Suprapubic skin (tissue), 4 donors: ENCODE measurements at places on chromosomes 12 and 14.

DNA sequence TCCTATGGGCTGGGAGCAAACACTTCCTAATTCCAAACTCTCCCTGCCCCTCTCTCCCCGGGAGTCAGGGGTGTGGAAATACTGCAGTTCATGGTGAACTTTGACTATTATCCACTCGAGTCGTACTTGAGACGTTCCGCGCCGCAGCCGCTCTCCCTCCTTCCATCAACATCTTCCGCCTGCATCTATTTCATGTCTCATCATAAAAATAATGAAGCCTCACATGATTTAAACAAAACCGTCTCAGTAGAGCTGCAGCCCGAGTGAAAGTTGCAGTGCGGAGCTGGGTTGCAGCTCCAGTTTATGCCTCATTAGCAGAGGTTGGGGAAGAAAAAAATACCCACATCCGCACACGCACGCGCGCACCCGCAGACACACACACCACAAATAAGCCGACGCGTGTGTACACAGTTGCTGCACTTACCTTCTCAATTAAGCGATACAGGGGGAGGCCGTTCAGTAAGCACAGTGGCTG, 283 bp downstream of the LMO3 start:
- H3K27ac ChIP-seq: peak overlapping the region; percentile 46
- DNase-seq: no peak
- H3K27me3 ChIP-seq: peaks cover 21% of the 10 kb centered on the region
- H3K36me3 ChIP-seq: no peaks in the 10 kb centered on the region
- peak overlapping the region; percentile 51 for H3K4me3 ChIP-seq

GRCh38 chr12:124298685-124299410, 4.0 kb downstream of the RFLNA start:
- no peak overlapping the region for H3K4me3 ChIP-seq
- DNase-seq: no peak
- H3K36me3 ChIP-seq: no peaks in the 10 kb centered on the region
- peaks cover 29% of the 10 kb centered on the region for H3K27me3 ChIP-seq
- H3K4me1 ChIP-seq: peaks cover 22% of the 10 kb centered on the region

DNA sequence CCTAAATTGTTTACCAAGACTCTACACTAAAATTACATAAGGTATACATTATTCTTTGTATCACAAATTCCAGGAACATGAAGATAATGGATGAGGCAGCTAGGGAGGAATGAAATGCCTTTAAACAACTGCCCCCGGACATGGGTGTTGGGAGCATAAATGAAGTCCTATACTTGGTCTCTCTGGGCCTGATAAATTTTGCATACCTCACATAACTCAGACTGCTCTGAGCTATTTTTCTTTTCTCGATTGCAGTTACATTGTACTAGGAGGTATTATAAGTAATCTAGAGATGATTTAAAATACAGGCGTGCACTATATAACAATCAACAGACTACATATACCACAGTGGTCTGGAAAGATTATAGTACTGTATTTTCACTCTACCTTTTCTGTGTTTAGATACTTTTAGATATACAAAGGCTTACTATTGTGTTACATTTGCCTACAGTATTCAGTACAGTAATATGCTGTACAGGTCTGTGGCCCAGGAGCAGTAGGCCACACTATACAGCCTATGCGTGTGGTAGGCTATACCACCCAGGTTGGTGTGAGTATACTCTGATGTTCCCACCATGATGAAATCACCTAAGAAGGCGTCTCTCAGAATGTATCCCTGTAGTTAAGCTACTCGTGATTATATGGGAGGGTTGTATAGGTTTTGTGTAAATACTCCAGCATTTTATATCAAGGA, 14.3 kb downstream of the FNTB start:
- no peaks in the 10 kb centered on the region for H3K27me3 ChIP-seq
- peaks cover 35% of the 10 kb centered on the region for H3K4me1 ChIP-seq
- H3K36me3 ChIP-seq: no peaks in the 10 kb centered on the region
- no peak overlapping the region for H3K27ac ChIP-seq
- DNase-seq: no peak
- H3K4me3 ChIP-seq: no peak overlapping the region

- H3K36me3 ChIP-seq: no peaks in the 10 kb centered on the region
- H3K27me3 ChIP-seq: no peaks in the 10 kb centered on the region
- no peaks in the 10 kb centered on the region for H3K4me1 ChIP-seq
These were observed 204.0 kb upstream of the AVPR1A start for GRCh38 chr12:63354969-63355368.

- no peaks in the 10 kb centered on the region for H3K36me3 ChIP-seq
- no peak overlapping the region for H3K4me3 ChIP-seq
- DNase-seq: no peak
- H3K27ac ChIP-seq: no peak overlapping the region
These were observed 275.6 kb upstream of the NAV3 start for GRCh38 chr12:77555074-77555473.

GRCh38 chr14:99081156-99081765, 190.7 kb downstream of the BCL11B start:
- no peaks in the 10 kb centered on the region for H3K4me1 ChIP-seq
- H3K36me3 ChIP-seq: no peaks in the 10 kb centered on the region
- no peak overlapping the region for H3K27ac ChIP-seq
- peak; percentile 64 for DNase-seq
- H3K27me3 ChIP-seq: no peaks in the 10 kb centered on the region

DNA sequence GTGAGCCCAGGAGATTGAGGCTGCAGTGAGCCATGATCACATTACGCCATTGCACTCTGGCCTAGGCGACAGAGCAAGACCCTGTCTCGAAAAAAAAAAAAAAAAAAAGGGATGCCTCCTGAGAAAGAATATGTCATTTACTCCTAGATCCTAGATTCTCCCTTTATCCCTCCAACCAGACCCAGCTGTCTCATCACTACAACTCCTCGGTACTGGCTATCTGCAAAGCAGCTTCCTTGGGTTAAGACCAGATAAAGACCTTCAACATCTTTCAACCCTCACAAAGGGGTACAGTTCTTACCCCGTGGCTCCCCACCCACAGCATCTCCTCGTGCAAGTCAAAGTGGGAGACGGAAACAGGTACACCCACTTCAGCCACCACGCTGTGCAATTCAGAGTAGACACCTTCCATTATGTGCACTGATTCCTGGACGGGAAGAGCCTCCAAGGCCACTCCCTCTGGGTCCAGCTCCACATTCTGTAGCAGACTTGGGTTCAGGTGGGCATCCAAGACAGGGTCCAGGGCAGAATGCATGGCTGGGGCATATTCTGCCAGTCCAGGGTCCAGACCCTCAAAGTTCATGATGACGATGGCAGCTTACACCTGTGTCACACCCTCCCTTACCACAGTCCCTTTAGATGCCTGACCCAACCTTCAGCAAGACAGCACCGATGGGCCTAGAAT, 1.1 kb downstream of the PAN2 start:
- H3K36me3 ChIP-seq: peaks cover 10% of the 10 kb centered on the region
- no peak for DNase-seq
- peak overlapping the region; percentile 95 for H3K27ac ChIP-seq
- H3K4me3 ChIP-seq: peak overlapping the region; percentile 67
- H3K4me1 ChIP-seq: peaks cover 18% of the 10 kb centered on the region

DNA sequence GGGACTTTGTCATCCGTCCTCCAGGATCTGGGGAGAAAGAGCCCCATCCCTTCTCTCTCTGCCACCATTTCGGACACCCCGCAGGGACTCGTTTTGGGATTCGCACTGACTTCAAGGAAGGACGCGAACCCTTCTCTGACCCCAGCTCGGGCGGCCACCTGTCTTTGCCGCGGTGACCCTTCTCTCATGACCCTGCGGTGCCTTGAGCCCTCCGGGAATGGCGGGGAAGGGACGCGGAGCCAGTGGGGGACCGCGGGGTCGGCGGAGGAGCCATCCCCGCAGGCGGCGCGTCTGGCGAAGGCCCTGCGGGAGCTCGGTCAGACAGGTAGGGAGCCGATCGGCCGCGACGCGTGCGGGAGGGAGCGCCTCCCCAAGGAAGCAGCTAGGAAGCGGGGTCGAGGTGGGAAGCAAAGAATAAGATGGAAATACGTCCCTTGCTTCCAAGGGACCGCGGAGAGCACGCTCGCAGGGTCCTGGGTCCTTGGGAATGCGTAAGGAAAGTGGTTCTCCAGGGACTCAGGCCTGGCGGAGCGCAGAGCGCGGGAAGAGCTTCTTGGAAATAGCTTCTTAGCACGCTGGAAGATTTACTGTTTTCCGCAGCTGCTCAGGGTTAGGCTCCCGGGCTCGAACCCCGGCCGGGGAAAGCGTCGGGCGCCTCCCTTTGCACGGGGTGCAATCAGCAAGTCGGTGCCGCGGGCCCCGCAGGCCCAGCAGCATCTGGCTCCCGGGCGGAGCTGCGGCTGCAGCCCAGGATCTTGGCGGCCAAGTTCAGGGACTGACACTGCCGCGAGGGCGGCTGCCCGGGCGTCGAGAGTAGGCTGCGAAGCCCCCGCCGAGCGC, 457 bp downstream of the SOCS2 start:
- H3K27me3 ChIP-seq: peaks cover 19% of the 10 kb centered on the region
- peak overlapping the region; percentile 85 for H3K27ac ChIP-seq
- DNase-seq: peak; percentile 81
- H3K36me3 ChIP-seq: no peaks in the 10 kb centered on the region

DNA sequence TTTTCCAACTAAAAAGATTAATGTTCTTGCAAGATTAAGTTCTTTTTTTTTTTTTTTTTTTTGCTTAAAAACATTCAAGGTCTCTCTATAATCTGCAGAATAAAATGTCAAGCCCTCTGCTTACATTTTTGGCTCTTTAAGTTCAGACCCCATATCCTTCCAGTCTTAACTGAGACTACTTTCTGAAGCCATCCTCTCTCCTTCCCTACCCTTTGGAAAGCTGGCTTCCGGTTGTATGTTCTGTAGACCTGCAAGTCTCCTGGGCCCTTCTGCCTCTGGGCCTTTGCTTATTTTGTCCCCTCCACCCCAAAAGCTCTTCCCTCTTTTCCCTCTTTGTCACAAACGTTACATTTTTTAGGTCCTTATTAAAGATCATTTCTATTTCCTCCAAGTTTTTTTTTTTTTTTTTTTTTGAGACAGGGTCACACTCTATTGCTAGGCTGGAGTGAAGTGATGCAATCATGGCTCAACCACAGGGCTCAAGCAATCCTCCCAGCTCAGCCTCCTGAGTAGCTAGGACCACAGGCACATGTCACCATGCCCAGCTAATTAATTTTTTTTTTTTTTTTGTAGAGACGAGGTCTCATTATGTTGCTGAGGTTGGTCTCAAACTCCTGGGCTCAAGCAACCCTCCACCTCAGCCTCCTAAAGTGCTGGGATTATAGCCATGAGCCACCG, 46.5 kb downstream of the PTPRB start:
- no peaks in the 10 kb centered on the region for H3K27me3 ChIP-seq
- no peak for DNase-seq
- H3K4me3 ChIP-seq: no peak overlapping the region
- H3K4me1 ChIP-seq: no peaks in the 10 kb centered on the region

GRCh38 chr14:95207475-95208233, 50.3 kb upstream of the DICER1 start:
- H3K4me1 ChIP-seq: no peaks in the 10 kb centered on the region
- H3K4me3 ChIP-seq: no peak overlapping the region
- no peaks in the 10 kb centered on the region for H3K27me3 ChIP-seq
- peaks cover 2% of the 10 kb centered on the region for H3K36me3 ChIP-seq

DNA sequence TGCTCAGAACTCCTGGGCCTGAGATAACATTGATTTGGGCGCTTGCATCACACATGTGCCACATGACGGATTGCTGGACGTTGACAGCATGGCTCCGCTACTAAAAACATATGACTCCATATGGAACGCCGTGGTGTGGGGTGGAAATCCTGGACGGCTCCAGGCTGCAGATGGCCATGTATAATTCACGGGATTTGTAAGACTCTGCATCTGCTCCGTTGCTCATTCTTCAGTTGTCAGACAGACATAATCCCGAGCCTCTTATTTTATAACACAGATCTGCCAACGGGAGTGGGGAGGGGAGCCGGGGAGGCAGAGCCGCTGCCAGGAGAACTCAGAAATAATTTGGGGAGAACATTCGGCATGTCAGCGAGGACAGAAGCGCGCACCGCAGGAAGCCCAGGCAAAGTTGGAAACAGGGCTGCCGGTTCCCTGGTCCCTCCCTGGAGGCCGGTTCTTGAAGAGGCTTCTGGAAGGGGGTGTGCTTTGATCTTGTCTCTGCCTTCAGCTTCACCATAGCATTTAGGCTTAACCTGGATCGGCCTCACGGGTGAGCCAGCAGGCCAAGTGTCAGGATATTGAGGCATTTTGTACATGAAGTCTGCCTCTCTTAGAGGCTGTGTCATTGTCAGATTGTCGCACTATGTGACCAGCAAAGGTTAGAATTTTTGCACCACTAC, 45.8 kb upstream of the MYL2 start:
- no peaks in the 10 kb centered on the region for H3K4me1 ChIP-seq
- no peak for DNase-seq
- peaks cover 38% of the 10 kb centered on the region for H3K27me3 ChIP-seq
- no peaks in the 10 kb centered on the region for H3K36me3 ChIP-seq
- H3K27ac ChIP-seq: no peak overlapping the region

DNA sequence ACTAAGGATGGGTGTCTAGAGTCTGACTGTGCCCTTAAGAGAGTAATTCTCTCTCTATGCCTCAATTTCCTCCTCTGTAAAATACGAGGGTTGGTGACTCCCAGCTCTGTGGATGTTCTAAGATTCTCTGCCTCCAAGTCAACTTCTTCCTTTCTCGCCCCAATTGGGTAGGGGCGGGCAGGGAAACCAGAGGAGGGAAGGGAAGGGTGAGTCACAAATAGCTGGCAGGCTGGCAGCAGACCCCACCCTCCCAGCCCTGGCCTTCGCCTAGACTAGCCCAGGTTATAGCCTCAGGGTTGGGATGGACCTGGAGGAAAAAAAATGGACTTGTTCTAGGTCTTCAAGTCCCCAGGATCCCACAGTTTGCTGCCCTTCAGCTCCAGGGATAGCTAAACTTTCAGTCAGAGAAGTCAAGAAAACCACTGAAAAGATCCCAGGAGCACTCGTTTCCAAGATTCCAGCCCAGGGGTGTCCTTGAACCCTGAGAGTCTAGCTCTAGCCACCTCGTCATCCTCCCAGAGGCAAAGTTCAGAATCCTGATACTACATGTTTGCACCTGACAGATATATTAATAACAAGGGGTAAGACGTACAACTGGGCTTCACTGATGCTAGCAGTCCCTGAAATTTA, 2.3 kb downstream of the DGKA start:
- H3K4me1 ChIP-seq: peaks cover 74% of the 10 kb centered on the region
- H3K4me3 ChIP-seq: peak overlapping the region; percentile 67
- peaks cover 7% of the 10 kb centered on the region for H3K36me3 ChIP-seq
- no peaks in the 10 kb centered on the region for H3K27me3 ChIP-seq

DNA sequence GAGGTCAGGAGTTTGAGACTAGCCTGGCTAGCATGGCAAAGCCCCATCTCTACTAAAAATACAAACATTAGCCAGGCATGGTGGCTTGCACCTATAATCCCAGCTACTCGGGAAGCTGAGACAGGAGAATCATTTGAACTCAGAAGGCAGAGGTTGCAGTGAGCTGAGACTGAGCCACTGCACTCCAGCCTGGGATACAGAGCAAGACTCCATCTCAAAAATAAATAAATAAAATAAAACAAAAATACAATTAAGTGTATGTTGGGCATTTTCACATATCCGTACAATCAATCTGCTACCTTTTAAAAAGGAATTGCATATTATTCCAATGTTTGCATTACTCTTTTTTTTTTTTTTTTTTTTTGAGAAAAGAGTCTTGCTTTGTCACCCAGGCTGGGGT, 47.7 kb upstream of the HECTD1 start:
- H3K4me3 ChIP-seq: no peak overlapping the region
- no peak overlapping the region for H3K27ac ChIP-seq
- no peaks in the 10 kb centered on the region for H3K27me3 ChIP-seq
- DNase-seq: no peak
- no peaks in the 10 kb centered on the region for H3K36me3 ChIP-seq
